ENCODE measurements at places on chromosomes 5 and 9. TPM values are rescaled to one million over a fixed set of nuclear protein-coding genes. Genes with fewer than 3 reads are reported as not detected.
A peak's percentile ranks its signal among the peaks of the same experiment; 100 is the strongest.

PRKACG gene
- polyA plus RNA-seq: 0.05 TPM

ADAMTS19 gene
- polyA plus RNA-seq: 6.8 TPM

ACSL6 gene
- polyA plus RNA-seq: 2.0 TPM

MARVELD2 gene
- polyA plus RNA-seq: 28.6 TPM

- no peak for DNase-seq
Measured at GRCh38 chr9:38255599-38255998, 136.9 kb upstream of the ALDH1B1 start.

SOX30 gene
- polyA plus RNA-seq: 0.87 TPM

- DNase-seq: no peak
Measured at GRCh38 chr9:70159630-70160029, 99.1 kb upstream of the SMC5 start.

DNA sequence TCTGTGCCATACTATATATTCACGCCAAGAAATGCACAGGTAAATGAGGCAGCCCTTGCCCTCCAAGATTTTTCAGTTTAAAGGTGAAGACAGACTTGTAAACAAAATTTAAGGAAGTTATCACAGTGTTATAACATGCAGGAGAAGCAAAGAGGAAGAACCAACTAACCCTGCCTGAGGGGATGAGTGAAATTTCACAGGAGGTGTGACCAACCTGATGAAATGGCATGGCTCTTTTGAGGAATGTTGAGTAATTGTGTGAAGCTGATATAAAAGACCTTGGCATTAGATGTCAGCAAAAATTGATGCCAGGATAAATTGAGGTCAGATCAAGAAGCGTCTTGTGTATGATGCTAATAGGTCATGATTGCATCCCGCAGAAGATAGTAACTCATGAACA lies 86.5 kb downstream of the HCN1 start:
- DNase-seq: no peak

- DNase-seq: no peak
Measured at GRCh38 chr5:72687288-72687687, 129.2 kb upstream of the TNPO1 start.

- DNase-seq: no peak
Measured at GRCh38 chr5:173707392-173707791, 90.9 kb upstream of the BOD1 start.

DNA sequence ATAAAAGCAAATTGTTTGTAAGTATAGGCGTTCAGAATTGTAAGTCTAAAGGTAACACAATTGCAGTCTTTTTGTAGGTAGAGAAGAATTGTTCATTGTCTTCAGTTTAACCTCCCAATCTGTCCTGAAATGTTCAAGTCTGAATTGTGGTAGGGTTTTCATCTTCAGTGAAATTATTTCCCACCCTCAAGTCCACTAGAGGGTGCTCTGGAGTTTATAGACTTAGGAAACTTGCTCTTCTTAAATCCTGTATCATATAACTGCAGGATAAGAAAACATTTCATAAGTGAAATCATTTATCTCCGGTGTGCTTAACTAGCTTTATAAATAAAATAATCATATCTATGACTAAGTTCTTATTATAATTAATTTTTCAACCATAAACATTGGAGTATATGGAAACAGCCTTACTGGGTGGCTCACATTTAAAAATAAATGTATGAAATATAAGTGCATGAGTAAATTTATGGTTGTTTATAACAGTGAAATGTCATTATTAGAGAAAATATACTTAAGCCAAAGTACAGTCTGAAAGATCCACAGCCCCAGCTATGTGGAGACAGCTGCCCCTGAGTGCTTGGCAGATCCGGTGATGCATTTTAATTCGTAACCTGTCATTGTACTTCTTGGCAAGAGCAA lies 182.4 kb upstream of the OTULINL start:
- DNase-seq: peak; percentile 57

ACTBL2 gene
- not detected for polyA plus RNA-seq

GRCh38 chr9:106958955-106959657 lies 96.1 kb downstream of the ZNF462 start:
- DNase-seq: no peak

DNA sequence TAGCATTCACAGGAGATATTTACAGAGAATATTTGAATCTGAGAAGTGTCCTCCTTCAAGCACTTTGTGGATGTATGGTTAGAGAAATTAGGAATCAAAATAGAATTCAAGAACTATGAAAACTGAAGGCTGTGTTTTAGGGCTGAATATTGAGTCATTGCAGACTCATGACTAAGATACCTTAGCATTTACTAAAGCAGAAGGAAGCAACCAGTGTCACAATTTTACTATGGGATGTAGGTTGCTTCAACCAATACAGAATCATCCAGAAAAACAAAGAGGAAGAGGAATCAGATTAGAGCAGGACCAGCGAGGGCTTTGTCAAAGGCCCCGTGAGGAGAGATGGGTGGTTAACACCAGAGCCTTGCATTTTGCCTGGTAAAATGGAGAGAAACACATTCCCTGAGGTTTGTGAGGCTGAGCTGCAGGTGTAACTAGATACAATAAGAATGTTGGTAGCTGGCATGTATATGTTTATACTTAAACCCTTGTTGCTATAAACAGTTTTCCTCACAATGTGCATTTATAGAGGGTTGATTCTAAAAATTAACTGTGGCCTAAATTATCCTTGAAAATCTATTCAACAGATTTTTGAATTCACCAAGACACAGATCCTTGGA lies 518.1 kb downstream of the AGTPBP1 start:
- no peak for DNase-seq

GRCh38 chr9:131273146-131273855 lies 3.0 kb downstream of the FAM78A start:
- no peak for DNase-seq

- DNase-seq: no peak
Measured at GRCh38 chr5:16486711-16487111, 21.1 kb upstream of the ZNF622 start.

SHISAL2B gene
- polyA plus RNA-seq: not detected

GRCh38 chr9:91698266-91698665 lies 251.8 kb downstream of the ROR2 start:
- no peak for DNase-seq

ZFP62 gene
- 56.2 TPM for polyA plus RNA-seq

- no peak for DNase-seq
Measured at GRCh38 chr5:142757564-142757963, 12.6 kb upstream of the ARHGAP26 start.
